Spleen (tissue), 13 donors: ENCODE measurements at places on chromosomes 5 and 9. TPM values are rescaled to one million over a fixed set of nuclear protein-coding genes. Genes with fewer than 3 reads are reported as not detected.

The HSD17B3 gene
- total RNA-seq = 1.4 TPM

The TNFSF15 gene
- 0.32 TPM for total RNA-seq

The C9 gene
- total RNA-seq = not detected

The CARD6 gene
- 20.7 TPM for total RNA-seq

The SET gene
- total RNA-seq = 214 TPM

The FANCG gene
- total RNA-seq = 15.8 TPM

DNA sequence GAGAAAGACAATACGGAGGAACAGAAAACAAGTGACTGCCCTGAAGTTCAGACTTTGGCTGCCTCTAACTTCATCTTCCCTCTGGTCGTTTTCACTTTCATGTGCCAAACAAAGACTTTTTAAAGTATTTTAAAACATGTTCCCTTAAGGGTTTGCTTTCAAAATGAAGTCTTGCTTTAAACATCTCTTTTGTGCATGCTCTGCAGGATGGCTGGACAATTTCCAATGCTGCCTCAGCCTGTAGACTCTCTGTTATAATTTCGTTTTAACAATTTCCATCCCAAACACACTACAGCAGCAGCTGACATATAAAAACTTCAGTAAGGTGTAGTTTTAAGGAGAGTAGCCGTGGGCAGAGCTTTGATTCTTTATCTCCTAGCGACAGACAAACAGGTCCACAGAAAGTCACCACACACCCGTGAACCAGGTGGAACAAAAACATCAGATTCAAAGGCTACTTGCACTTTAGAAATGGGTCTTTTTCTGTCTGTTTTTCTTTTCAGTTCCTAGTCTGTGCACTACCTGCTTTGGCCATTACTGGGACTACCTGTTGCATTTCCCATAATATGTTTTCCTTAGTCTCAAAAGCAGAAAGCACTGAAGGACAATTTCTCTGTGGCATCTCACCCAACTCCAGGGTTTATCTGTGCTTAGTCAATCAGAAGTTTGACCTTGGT lies 308.9 kb downstream of the DTWD2 start:
- no peak for DNase-seq
- no peaks in the 10 kb centered on the region for H3K27me3 ChIP-seq
- H3K4me1 ChIP-seq = no peaks in the 10 kb centered on the region
- H3K4me3 ChIP-seq = no peak overlapping the region
- no peak overlapping the region for H3K27ac ChIP-seq

DNA sequence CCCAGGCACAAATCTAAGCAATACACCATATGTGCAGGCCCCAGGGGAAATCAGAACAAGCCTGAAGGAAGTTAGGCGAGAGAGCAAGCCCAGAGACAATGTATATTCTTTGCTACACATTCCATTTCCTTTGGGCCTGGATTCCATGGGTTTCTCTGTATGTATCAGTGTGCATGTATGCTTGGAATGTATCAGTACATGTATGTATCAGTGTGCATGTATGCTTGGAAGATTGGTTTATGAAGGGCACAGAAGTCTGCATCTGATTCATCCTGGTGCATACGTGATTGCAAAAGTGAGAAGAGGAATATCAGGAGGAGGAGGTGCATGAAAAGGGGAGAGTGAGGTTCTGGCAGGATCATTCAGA lies 232.6 kb upstream of the ANKRD55 start:
- no peak overlapping the region for H3K4me3 ChIP-seq
- no peaks in the 10 kb centered on the region for H3K27me3 ChIP-seq
- H3K27ac ChIP-seq = no peak overlapping the region

DNA sequence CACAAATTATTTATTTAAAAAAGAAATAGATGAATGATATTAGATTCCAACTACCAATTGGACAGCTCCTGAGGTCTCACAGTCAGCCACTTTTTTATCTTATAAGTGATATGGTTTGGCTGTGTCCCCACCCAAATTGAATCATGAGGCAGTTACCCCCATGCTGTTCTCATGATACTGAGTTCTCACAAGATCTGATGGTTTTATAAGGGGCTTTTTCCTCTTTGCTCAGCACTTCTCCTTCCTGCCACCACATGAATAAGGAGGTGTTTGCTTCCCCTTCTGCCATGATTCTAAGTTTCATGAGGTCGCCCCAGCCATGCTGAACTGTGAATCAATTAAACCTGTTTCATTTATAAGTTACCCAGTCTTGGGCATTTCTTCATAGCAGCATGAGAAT lies 12.9 kb downstream of the NLN start:
- peaks cover 3% of the 10 kb centered on the region for H3K4me1 ChIP-seq
- no peak for DNase-seq
- H3K27ac ChIP-seq = no peak overlapping the region
- H3K4me3 ChIP-seq = no peak overlapping the region
- H3K36me3 ChIP-seq = no peaks in the 10 kb centered on the region

DNA sequence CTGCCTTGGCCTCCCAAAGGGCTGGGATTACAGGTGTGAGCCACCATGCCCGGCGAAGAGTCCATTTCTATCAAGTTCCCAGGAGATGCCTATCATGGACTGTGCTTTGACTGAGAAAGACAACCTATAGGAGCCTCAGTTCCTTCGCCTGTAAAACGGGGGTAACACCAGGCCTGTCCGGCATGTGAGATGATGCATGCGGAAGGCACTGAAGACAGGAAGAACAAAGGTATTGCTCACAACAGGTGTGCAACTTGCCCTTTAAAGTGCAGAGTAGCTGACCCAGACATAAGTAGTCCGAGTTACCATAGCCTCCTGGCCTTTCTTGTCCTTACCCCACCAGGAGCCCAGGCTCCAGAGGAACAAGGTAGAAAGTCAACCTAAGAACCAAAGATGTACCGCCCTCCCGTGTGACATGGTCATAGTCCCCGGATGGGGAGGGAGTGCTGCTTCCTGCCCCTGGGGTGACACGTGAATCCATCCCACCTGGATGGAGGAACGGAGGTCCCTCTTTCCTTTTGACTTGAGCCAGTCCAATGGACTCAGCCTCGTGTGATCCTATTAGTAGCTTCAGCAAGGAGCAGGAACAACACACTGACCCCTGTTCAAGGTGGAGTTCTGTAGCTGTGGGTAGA lies 60.3 kb downstream of the HSPA4 start:
- H3K27ac ChIP-seq = no peak overlapping the region
- DNase-seq = no peak
- H3K27me3 ChIP-seq = no peaks in the 10 kb centered on the region
- H3K36me3 ChIP-seq = no peaks in the 10 kb centered on the region
- H3K4me1 ChIP-seq = peaks cover 4% of the 10 kb centered on the region
- H3K4me3 ChIP-seq = no peak overlapping the region

GRCh38 chr9:35605351-35606137 lies 482 bp downstream of the TESK1 start:
- no peaks in the 10 kb centered on the region for H3K27me3 ChIP-seq
- DNase-seq = peak; percentile 91
- H3K4me1 ChIP-seq = peaks cover 39% of the 10 kb centered on the region
- peak overlapping the region; percentile 60 for H3K4me3 ChIP-seq
- peak overlapping the region; percentile 90 for H3K27ac ChIP-seq
- no peaks in the 10 kb centered on the region for H3K36me3 ChIP-seq

GRCh38 chr9:108980893-108981292 lies 32.4 kb downstream of the CTNNAL1 start:
- H3K27ac ChIP-seq = no peak overlapping the region
- peaks cover 47% of the 10 kb centered on the region for H3K36me3 ChIP-seq
- H3K27me3 ChIP-seq = no peaks in the 10 kb centered on the region
- H3K4me1 ChIP-seq = no peaks in the 10 kb centered on the region
